ENCODE measurements at places on chromosomes 13 and 19. TPM values are rescaled to one million over a fixed set of nuclear protein-coding genes. Genes with fewer than 3 reads are reported as not detected.

GRCh38 chr19:55256562-55257460, 2.0 kb downstream of the PPP6R1 start:
- no peak for DNase-seq

DNA sequence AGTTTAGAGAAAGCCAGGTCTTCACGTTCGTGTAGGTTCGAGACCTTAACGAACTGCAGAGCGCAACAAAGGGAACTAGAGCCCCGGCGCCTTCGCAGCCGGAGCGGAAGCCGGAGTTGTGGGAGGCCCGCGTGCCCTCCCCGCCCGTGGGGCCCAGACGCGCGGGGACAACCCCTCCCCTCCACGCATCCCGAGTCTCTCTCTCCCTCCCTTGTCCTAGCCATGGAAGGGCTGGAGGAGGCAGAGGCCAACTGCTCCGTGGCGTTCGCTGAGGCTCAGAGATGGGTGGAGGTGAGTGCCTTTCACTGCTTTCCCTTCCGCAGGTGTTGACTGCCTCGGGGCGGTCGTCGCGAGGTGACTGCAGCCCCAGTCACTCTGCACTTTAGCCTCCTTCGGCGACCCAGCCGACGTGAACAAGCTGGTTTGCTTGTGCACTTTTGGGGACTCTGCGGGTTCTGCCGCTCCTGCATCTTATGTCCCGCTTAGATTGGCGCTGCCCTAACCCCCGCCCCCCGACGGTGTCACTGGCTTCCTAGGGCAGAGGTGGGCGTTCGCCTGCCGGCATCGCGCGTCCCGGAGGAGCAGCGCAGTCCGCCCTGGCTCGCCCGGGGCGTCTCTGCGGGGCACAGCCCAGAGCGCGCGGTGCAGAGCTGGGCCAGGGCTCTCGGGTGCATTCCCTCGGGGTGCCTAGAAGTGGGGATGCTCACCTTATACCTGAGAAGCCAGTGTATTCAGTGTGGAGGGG, 478 bp downstream of the LMO7 start:
- DNase-seq = no peak

Gene LILRA1
- 0.83 TPM for total RNA-seq

Gene LILRB5
- 2.4 TPM for total RNA-seq

Gene ELF1
- 41.3 TPM for total RNA-seq

- no peak for DNase-seq
Observed at GRCh38 chr13:27020415-27020814, 151.2 kb downstream of the USP12 start.

Gene NUP58
- total RNA-seq = 52.3 TPM

- DNase-seq = no peak
Observed at GRCh38 chr13:113928685-113929627, 44.9 kb downstream of the C13orf46 start.

GRCh38 chr19:27929399-27929798, 1283.6 kb downstream of the UQCRFS1 start:
- no peak for DNase-seq

GRCh38 chr19:50559636-50560035, 8.6 kb downstream of the LRRC4B start:
- no peak for DNase-seq

Gene HSH2D
- total RNA-seq = 0.11 TPM
